ENCODE measurements at places on chromosomes 5 and 9.

DNA sequence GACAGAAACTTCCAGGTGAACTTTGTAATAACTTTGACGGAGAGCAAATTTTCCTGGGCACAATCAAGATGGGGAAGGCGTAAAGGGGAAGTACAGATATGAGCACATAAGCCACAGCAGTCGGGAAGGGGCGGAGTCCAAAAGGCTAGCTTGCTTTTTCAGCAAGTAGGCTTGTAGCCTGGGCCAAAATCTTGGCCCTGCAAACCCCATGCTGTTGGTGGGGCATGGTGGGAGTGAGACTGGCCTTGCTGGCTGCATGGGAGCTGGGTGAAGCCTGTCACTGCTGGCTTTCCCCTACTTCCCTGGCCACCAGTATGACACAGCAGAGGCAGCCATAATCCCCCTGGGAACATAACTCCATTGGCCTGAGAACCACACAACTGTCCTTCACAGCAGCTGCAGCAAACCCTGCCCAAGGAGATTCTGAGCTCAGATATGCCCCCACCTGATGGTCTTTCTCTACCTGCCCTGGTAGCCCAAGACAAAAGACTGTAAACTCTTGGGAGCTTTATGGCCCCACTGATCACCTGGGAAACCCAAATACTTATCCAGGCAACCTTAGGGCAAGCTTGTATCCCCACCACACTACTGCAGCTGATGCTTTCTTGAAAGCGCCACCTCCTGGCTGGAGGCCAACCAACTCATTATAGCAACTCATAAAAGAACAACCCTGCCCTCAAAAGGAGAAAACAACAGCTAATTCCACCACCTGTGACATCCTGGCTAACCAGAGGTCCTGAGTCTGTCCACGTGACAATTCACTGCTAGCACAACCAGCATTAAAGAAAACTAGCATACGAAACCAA is 24.0 kb downstream of the DCTN4 start:
- DNase-seq: peak; percentile 93

- peak; percentile 47 for DNase-seq
These were observed 20.1 kb downstream of the PCDHGC5 start for GRCh38 chr5:141508798-141509611.

- no peak for DNase-seq
These were observed 636.1 kb downstream of the ACTL7B start for GRCh38 chr9:108219664-108220063.

GRCh38 chr9:135948968-135949367 is 12.2 kb downstream of the UBAC1 start:
- DNase-seq: no peak

DNA sequence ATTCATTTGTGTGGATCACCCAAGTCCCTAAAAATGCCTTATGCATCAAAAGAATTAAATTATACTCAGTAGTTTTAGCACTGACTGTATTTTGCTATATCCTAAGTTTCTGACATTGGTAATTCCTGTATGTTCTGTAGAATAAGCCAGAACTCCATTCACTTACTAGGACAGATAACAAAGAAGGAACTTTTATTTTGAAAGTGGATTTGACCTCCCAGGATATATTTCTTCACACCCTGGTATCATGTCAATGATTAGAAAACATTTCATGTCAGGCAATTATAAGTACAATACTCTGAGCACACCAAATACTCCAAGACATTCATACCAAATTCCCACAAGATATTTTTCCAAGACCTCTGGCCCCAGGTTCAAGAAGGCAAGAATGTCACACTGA is 28.7 kb upstream of the MYOT start:
- no peak for DNase-seq

- DNase-seq: no peak
These were observed 78.9 kb upstream of the ZNF462 start for GRCh38 chr9:106784076-106784475.

GRCh38 chr9:87836951-87837705 is 45.5 kb upstream of the SPATA31E1 start:
- no peak for DNase-seq

DNA sequence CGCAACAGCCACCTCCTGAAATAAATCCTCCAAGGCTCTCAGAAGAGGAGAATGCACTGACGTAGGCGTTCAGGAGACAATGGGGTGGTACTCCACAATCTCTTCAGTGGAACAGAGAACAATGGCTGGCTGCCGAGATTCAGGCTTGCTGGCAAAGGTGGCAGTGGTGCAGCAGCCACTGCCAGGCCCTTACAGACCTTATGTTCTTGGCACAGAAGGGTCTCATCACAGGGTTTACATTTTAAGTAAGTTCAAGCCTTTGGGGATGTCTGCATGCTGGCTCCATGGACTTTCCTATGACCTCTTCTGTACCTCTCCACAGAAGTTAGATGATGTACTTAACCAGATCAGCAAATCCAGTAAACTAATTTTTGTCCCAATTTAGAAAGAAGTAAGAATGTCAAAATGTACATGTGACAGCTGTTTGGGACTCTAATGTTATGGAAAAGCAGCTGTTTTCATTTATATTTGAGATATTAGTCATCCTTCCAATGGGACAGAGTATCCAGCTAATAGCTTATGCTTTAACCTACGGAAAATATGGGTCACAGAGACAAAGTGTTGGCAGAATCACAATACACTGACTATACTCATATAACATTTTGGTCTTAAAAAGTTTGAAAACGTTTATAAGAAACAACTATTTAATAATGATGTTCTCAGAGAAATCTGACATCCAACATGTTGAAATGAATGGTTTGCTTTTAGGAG is 180.9 kb downstream of the MAPKAP1 start:
- no peak for DNase-seq

- no peak for DNase-seq
These were observed 134.5 kb downstream of the NFIB start for GRCh38 chr9:14179449-14179848.

- DNase-seq: no peak
These were observed 52.5 kb downstream of the PFDN1 start for GRCh38 chr5:140250386-140250785.
